ENCODE measurements at places on chromosomes 1 and 21.
A peak's percentile ranks its signal among the peaks of the same experiment; 100 is the strongest.

GRCh38 chr1:14538335-14538734, 60.1 kb upstream of the KAZN start:
- no peak for DNase-seq

- DNase-seq = no peak
These were observed 22.8 kb upstream of the RXRG start for GRCh38 chr1:165467706-165468105.

GRCh38 chr1:89552471-89553081, 27.9 kb downstream of the LRRC8B start:
- DNase-seq = no peak

DNA sequence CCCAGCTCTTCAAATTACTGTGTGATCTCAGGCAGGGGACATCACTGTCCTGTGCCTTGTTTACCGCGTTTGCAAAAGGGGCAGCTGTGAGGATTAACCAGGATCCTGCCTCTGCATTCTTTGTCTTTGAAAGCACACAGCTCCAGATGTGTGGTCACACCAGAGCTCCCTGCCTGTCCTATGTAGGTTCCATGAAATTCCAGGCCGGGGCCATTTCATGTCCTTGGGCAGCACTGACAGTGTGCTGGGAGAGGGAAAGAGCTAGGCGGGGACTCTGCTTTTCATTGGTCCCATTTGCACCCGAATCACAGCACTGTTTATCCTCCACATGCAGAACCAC, 42.2 kb upstream of the SELENON start:
- DNase-seq = no peak

DNA sequence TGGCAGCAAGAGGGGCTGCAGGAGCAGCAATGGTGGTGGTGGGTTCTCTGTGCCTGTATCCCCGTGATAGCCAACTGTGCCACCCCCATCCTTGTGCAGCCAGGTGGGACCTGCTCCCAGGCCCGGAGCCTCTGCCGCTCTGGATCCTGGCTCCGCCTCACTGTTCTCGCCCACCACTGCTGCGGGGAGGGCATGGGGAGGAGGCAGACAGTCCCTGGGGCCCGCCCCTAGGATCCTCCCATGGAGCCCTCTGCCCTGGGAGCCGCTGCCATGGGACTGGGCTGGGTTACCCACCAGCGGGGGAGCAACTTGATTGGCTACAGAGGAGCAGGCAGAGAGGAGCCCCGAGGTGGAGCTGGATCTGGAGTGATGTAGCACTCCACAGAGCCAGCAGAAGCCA, 31.6 kb downstream of the CD1D start:
- DNase-seq = no peak

DNA sequence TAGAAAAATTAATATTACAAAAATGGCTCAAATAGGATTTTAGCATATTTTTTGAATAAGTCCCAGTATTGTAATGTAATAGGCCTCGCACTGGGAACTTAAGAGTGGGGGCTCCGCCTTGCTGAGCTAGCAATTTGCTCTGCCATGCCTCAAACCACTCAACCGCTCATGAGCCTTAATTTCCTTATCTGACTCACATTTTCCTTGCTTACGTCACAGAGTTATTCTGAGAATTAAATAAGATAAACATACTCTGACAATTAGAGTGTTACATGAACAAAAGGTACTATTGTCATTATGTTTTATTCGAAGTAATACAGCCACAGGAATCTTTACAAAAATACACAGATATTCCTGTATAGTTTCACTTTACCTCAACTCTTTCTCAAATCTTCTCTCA, 108.1 kb downstream of the SLC44A5 start:
- no peak for DNase-seq

GRCh38 chr1:86453664-86454063, 15.1 kb upstream of the CLCA1 start:
- DNase-seq = no peak

DNA sequence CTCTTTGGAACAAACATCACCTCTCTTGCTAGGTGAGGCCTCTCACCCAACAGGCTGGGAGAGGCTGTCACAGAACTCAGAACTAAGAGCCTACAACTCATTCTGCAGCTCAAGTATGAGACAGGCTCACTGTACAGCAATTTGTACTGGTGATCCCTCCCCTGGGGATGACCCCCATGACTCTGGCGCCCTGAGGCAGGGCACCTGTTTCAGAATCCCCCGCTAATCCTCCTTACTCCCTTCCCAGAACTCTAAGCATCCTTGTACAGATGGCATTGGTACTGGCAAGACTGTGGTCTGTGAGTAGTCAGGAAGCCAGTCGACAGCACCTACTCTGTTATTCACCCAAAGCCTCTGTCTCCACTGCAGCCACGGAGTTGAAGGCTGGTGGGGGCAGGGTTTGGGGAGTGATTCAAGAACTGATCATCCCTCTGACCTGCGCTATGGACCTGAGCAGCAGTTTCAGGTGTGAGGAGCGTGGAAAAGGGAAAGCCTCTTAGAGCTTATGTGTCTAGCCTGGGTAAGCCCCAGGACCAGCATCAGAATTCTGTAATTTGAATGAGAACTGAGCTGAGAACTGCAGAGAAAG, 655.5 kb downstream of the KIF26B start:
- DNase-seq = no peak

- DNase-seq = peak; percentile 40
These were observed 69.8 kb upstream of the DIRAS3 start for GRCh38 chr1:68120136-68120791.

DNA sequence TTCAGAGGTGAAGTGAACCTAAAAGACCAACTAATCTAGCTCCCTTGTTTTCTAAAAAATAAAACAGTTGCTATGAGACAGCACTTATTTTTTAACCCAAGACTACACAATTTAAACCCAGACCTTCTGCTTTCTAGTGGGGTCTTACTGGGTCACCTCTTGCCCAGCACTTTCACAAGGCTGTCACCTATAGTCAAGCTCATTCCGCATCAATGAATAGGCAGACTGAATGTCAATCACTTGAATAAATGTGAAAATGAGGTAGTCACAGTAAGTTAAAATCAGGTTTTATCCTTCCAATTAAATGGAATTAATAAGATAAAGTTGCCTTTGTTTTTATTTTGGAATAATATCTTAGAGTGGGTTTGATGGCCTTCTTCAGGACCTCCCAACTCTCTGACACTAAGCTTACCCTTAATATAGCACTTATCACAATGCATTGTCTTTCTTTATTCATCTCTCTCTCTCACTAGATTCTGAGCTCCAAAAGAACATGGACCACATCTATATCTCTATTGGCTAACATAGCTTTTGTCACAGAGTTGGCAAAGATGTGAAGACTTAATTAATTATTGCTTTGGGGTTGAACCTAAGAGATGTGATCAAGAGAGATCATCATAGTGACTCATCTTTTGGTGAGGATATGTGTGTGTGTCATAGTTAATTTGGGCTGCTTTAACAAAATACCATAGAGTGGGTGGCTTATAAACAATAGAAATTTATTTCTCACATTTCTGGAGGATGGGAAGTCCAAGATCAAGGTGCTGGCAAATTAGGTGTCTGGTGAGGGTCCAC, 248.7 kb upstream of the DAB1 start:
- DNase-seq = no peak

- no peak for DNase-seq
These were observed 3.5 kb downstream of the IGSF9 start for GRCh38 chr1:159941591-159942560.

GRCh38 chr1:87329526-87330056, 911 bp downstream of the LMO4 start:
- DNase-seq = no peak

GRCh38 chr1:61142726-61143500, 60.6 kb downstream of the NFIA start:
- no peak for DNase-seq

GRCh38 chr1:190296453-190296852, 181.2 kb downstream of the BRINP3 start:
- no peak for DNase-seq

- no peak for DNase-seq
These were observed 142.7 kb upstream of the SERTAD4 start for GRCh38 chr1:210089855-210090254.

- no peak for DNase-seq
These were observed 235.1 kb downstream of the GRIK1 start for GRCh38 chr21:29704719-29705118.

- no peak for DNase-seq
These were observed 18.0 kb upstream of the TRIM17 start for GRCh38 chr1:228434689-228435088.

GRCh38 chr1:226519716-226520598, 28.6 kb upstream of the STUM start:
- no peak for DNase-seq

- DNase-seq = no peak
These were observed 87.9 kb upstream of the SPAG17 start for GRCh38 chr1:118272884-118273283.

GRCh38 chr1:41640141-41640751, 155.8 kb upstream of the EDN2 start:
- DNase-seq = no peak

DNA sequence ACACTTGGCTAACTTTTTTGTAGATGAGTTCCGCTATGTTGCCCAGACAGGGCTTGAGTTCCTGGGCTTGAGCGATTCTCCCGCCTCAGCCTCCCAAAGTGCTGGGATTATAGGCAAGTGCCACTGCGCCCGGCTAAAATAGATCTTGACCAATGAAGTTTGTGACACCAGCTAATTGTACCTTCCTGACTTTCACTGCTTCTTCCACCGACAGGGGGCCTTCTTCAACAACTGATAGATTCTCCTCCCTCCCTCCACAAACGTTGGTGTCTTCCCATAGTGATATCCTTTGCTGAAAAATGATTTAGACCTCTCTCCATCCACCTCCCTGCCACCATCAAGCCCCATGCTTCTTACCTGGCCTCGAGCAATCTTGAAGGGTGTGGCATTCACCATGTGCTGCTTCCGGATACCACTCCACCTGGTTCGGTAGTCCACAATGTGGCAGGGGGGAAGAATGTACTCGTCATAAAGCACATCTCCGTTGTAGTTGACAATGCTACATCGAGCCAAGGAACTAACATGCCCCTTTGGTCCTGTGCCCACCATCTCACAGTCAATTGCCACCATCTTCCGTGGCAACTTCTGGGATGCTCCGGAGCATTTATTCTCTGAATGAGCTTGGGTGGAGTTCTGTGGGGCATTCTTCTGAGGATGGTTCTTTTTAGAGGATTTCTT, 1.6 kb upstream of the METTL25B start:
- DNase-seq = no peak

DNA sequence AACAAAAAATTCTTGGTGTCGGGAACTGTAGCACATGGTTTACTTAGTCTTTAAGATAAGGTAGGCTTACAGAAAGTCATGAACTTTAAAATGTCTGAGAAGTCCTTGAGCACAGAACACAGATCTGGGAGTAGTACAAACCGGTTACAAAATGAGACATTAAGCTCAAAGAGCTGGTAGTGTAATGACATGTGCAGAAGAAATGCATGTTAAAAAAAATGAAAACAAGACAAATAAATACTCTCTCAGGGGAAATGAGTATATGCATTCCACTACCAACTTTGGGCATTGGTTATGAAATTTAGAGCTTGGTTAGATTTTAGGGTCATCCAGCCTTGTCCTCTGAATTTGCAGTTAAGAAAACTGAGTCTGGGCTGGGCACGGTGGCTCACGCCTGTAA, 91.5 kb upstream of the F3 start:
- DNase-seq = no peak

GRCh38 chr21:8997011-8997440, 1524.4 kb upstream of the TPTE start:
- no peak for DNase-seq

- DNase-seq = no peak
These were observed 15.4 kb upstream of the XPR1 start for GRCh38 chr1:180616439-180616838.

GRCh38 chr1:225453797-225454648, 26.2 kb upstream of the LBR start:
- no peak for DNase-seq

DNA sequence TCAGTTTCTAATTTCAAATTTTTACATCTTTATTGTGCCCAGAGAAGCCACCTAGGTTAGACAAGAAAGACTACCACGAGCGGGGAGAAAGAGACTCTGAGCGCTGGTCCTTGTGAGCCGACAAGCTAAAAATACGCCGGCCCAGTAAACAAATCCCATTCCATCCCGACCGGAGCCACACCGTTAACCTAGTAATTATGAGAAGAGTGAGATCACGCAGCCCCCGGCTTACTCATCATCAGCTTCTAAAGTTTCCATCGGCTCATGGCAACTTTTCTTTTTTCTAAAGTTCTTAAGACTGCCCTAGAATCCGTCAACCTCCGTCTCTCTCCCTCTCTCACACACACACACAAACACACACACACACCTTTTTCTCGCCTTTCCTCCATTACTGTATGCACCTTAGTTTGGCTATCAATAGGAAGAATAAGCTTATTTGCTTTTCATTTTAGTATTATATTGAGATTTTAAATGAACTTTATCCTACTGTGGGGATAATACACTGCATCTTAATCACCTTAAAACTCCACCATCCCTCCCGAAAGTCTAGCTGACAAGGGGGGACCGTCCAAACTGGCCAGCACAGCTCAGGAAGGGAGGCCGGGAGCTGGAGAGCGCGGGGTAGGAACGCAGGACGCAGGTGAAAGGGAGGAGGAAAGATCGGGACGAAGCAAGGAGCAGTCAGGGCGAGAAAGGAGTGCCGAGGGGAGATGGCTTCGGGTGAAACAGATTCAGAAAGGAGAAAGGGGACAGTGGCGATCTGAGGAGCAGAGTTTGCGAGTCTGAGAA, 728 bp downstream of the OTUD7B start:
- peak; percentile 85 for DNase-seq

DNA sequence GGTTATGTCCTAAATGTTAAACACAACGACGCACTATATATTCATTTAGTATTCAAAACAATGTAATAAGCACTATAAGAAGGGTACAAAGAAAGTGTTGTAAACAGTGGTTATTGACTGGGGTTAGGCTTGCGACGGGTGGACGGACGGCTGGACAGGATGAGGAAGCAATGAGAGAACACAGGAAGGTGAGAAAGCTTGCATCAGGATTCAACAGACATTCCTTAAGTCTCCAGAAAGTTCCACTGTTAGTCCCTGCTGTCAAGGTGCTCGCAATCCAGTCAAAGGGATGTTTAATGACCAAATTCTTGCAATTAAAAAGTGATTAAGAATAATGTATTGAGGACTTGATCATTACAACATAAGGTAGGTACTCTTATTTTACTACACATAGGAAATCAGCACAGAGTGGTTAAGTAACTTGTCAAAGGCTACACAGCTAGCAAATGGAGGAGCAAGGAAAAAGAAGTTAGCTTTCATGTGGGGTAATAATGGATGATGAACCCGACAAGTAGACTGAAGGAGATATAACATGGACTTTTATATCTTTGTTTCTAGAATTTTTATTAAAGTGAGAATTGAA, 994 bp upstream of the ACBD6 start:
- DNase-seq = no peak

GRCh38 chr1:114509596-114510273, 1.3 kb downstream of the TRIM33 start:
- DNase-seq = no peak

DNA sequence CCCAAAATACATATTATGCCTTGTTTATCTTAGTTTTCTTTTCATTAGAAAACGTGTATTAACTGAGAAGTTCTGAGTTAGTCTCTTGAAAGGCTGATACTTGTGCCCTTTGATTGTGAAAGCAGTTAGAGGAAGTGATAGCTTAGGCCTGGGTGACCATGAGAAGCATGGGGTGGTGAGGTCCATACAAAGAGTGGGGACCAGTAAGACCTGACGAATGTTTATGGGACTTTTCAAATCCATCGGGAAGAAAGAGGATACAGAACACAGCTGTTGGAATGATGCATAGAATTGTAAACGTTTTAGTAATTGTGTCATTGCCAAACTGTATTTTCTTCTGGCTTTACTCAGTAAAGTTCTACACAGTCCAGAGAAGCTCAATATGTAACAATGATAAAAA, 259.8 kb downstream of the LMO4 start:
- DNase-seq = no peak

Data from amniotic stem cell (primary cell).